D341Med (cell line): ENCODE measurements at places on chromosomes 3 and 15.

- peak; percentile 62 for DNase-seq
Observed at GRCh38 chr3:8767667-8768363, 1.6 kb downstream of the OXTR start.

- no peak for DNase-seq
Observed at GRCh38 chr3:102180280-102180931, 254.4 kb upstream of the ZPLD1 start.

DNA sequence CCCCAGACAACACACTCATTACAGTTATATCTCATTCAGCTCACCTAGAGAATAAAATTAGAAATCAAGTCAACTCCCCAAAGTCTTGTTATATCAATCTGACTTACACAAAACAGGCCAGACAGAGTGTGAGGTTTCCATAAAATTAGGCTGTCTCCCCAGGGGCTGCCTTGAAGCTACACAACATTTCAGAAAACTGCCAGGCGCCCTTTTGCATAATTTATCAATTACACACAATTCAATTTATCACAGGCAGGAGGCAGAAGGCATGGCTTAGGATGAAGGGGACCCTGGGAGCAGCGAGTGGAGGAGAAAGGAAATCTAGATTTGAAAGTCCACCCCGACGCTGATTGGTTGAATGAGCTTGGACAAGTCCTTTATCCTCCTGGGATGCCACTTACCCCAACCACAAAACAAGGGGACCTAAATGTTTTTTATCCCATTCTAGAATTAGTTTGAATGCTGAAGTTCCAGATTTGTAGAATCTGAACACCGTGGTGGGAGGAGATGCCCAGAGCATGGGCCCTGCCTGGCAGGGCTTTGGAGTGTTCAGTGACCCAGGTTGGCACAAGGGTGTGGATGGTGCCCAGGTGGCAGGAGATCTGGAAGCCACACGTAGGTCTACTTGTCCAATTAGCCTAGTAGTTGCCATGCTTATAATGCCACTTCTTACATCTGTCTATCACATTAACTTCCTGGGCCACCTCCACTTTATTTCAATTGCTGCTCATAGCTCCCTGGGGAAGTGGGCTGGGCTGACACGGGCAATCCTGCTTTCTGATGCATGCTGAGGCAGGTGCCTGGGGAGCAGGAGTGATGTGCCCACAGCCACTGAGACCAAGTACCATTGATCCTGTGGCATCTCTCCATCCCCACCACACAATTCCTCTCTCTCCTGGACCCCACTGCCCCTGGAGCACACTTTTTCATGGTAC is 119.8 kb upstream of the TLE3 start:
- no peak for DNase-seq

DNA sequence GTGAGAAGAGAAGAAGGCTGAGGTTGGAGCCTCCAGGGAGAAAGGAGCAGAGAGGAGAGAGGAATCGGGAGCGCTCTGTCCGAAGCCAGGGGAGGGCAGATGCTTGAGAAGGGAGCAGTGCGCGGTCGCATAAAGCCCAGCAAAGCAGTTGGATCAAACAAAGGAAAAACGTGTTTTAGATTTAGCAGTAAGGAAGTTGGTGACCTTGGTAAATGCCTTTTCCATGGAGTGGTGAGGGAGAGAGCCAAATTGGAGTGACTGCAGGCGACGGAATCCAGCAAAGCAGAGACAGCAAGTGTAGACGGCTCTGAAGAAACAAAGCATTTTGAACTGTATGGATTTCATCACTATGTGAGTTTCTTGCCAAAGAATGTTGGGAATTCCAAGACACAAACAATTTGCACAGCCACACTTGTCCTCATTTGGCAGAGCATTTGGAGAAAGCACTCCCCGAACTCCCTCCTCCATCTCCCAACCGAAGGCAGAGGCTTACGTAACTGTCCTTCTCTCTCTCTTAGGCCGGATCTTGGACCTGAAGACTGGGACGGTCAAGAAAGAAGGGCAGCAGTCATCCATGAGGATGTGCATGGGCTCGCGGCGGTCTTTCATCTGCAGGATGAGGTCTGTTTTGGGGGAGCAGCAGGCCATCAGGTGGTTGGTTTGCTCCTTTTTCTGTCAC is 103.6 kb downstream of the ARNT2 start:
- no peak for DNase-seq

GRCh38 chr15:39786447-39787056 is 3.9 kb upstream of the FSIP1 start:
- DNase-seq = peak; percentile 52

DNA sequence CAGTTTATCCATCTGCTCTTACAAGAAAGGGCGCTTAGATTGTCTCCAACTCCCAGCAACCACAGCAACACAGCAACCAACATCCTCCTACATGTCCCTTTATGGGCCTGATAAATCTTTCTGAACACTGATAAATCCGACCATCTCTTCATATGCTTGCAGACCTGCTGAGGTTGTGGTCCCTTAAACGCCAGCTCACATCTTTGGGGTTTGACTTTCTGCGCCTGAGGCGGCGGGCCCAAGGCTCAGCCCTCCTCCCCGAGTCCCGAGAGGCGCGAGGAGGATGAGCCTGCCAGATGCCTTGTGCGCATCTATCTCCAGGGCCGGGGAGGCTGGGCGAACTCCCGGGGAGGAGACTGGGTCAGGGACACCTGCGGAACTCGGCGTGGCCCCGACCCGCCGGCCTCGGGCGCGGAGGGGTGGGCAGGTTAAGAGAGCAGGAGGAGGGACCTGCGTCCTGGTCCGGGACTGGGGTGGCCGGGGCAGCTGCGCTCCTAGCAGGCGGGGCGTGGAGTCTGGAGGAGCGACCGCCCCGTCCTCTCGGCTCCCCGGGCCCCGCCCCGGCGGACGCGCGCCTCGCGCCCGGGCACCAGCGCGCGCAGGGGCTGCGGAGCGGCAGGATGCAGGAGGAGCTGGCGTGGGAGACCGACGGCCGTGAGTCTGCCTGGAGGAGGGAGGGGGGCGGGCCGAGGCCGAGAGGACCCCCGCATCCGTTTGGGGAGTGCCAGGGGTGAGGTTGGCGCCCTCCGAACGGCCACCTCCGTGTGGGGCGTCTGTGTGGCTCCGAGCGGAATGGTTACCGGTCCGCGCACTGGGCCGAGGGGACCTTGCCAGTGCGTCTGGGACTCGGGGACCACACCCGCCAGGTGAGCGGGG is at the start of gene ANKDD1A:
TSS of gene ANKDD1A (plus strand) at position 592 of the 876 bp plus-strand sequence. CDS start at position 621, 29 bp downstream.
- peak; percentile 94 for DNase-seq

GRCh38 chr15:60634815-60635214 is 155.9 kb upstream of the ICE2 start:
- DNase-seq = no peak

- DNase-seq = no peak
Observed at GRCh38 chr3:197490098-197491058, 65.4 kb downstream of the BDH1 start.

DNA sequence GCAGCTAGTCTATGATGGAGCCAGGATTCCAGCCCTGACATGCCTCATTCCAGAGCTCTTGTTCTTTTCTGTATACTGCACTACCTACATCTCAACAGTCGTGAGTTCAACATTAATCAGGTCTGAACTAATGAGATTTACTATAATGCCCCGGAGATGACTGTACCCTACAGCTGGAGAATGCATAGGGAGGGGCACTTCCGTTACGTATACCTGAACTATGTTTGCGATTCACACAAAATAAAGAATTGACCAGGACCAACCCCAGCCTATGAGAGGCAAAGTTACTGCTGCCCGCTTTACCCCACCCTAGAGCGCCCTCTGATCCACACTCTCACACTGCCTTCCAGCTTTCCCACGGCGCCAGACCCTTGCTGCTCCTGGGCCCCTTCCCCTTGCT is 97.0 kb downstream of the IGF2BP2 start:
- DNase-seq = no peak

DNA sequence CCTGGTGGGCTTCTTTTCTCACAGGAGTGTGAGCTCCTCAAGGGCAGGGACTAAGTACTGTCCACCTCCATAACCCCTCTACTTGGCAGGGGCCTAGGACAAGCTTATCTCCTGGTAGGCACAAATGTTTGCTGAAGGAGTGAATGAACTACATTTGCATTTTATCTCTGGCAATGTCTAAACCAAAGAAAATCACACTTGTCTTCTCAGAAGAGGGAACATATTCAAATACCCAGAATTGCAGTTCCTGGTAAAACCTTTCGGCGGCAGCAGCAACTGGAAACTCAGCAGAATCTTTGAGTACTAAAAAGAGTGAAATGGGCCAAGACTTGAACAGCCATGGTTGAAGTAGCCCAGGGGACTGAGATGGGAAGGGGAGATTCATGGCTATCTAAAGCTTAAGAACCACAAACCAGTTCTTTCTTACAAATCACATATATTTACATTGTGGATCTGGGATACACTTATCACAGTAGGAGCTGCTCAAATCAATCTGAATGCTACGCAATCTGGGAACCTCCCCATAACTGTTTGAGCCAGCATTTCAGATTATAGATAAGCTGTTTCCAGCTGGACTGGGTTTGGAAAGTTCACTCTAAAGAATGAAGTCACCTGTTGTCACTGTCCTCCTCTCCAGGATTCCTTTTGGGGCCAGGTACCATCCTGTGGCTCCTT is 18.7 kb upstream of the PTPN9 start:
- DNase-seq = no peak

GRCh38 chr15:47856071-47856470 is 138.8 kb downstream of the SEMA6D start:
- DNase-seq = no peak
